Bronchus fibroblast of lung (primary cell): ENCODE measurements at places on chromosomes 5 and 9. TPM values are rescaled to one million over a fixed set of nuclear protein-coding genes. Genes with fewer than 3 reads are reported as not detected.

RBM18 gene
- total RNA-seq = 6.2 and 6.4 TPM in 2 replicates

FGF1 gene
- 2.0 and 2.2 TPM in 2 replicates for total RNA-seq

TMEM252 gene
- total RNA-seq = not detected in 2 replicates

SARDH gene
- 6.2 and 6.7 TPM in 2 replicates for total RNA-seq

ZNF483 gene
- 0.17 and 0.59 TPM in 2 replicates for total RNA-seq

OXCT1 gene
- total RNA-seq = 29.7 and 32.1 TPM in 2 replicates

GRAMD2B gene
- 11.9 and 14.1 TPM in 2 replicates for total RNA-seq

FOXD4 gene
- total RNA-seq = 0.34 TPM in 1 of 2 replicates, not detected in the other

IL13 gene
- total RNA-seq = not detected in 2 replicates

ZNF618 gene
- 6.4 TPM in 2 replicates for total RNA-seq

SH3PXD2B gene
- 21.4 and 24.1 TPM in 2 replicates for total RNA-seq

ENTREP1 gene
- total RNA-seq = not detected in 2 replicates

DTWD2 gene
- total RNA-seq = 2.0 and 2.5 TPM in 2 replicates

SLC34A1 gene
- total RNA-seq = not detected in 2 replicates

PKD2L2 gene
- not detected in 2 replicates for total RNA-seq

NUTM2F gene
- total RNA-seq = not detected in 2 replicates

UBE2QL1 gene
- not detected in 2 replicates for total RNA-seq

ORM2 gene
- not detected in 2 replicates for total RNA-seq

ACTBL2 gene
- total RNA-seq = 0.15 and 0.34 TPM in 2 replicates

AQP3 gene
- 2.4 and 3.5 TPM in 2 replicates for total RNA-seq

PLEKHG4B gene
- 2.2 TPM in 2 replicates for total RNA-seq

PCA3 gene
- not detected in 2 replicates for total RNA-seq

PGGT1B gene
- 3.2 and 7.4 TPM in 2 replicates for total RNA-seq

NOXA1 gene
- 0.15 and 0.17 TPM in 2 replicates for total RNA-seq

C1QTNF2 gene
- 0.34 and 0.74 TPM in 2 replicates for total RNA-seq

SHISAL2B gene
- total RNA-seq = not detected in 2 replicates
